ENCODE measurements at places on chromosomes 6 and 20.

- no peak for DNase-seq
These were observed 103.5 kb downstream of the SCP2D1 start for GRCh38 chr20:18916886-18917750.

- DNase-seq: no peak
These were observed 54.4 kb downstream of the HMGN3 start for GRCh38 chr6:79180052-79180451.

GRCh38 chr6:125201961-125202729 lies 48.6 kb downstream of the TPD52L1 start:
- DNase-seq: no peak

DNA sequence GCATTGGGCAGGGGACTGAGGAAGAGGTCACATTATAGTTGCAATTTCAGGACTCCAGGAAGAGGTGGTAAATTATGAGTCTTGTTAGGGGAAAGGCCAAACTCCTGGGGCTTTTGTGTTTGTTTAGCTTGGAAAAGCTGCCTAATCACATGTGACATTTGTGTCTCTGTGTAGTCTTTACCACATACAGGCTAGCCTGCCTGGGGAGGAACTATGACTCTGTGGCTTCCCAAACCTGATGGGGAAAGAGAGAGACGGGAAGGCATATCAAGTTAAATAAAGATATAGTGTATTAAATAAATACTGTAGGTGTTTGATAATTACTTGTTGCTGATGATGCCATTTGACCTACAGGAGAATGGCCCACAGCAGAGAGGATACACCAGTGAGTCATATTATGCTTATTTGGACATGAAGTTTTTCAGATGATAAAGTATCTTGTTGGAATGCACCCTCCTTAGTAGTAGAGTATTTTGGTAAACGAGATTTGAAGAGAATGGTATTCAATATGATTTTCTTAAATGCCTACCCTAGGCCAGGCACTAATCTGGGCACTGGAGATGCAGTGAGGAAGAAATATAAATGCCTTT lies 4.0 kb downstream of the BLTP3A start:
- no peak for DNase-seq

- DNase-seq: peak; percentile 60
These were observed 1.3 kb downstream of the MAPK14 start for GRCh38 chr6:36028877-36029324.

DNA sequence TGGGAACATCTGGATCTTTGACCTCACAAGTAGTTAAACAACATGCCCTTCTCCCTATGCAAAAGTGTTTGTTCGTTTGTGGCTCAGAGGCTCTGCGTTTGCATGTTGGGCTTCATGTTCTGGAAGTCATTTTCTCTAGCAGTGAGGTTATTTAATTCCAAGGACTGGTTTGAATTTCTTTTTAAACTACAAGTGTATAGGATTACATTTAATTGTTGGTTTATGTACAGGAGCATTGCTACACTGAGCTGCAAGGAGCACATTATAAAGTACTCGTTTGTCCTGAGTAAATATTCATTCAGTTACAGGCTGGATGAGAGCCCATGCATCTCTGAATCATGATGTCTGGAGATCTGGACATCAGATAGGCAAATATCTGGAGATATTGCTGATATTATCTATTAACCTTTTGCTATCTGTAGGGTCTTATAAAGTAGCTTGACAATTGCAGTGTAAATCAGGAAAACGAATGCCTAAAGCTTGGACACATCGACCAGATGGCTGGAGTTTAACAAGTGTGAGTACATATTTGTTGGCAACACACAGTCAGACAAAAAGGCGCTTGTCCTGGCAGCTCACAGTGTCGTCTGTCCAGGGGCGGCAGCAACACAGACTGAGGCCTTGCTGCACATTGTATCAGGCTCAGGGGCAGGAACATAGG lies 84.6 kb downstream of the PDE7B start:
- DNase-seq: no peak

DNA sequence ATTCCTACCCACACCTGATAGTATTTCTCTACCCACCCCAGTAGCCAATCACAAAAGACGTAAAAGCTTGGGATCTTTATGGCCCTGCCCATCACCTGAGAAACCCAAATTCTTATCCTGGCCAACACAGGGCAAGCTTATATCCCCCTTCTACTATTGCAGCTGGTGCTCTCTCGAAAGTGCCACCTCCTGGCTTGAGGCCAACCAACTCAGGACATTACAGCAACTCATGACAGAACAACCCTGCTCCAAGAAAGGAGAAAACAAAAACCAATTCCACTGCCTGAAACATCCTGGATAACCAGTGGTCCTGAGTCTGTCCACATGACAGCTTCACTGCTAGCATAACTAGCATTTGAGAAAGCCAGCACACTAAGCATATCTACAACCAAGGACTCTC lies 97.9 kb downstream of the CFAP61 start:
- no peak for DNase-seq

GRCh38 chr6:148932731-148933130 lies 185.9 kb downstream of the UST start:
- DNase-seq: no peak

DNA sequence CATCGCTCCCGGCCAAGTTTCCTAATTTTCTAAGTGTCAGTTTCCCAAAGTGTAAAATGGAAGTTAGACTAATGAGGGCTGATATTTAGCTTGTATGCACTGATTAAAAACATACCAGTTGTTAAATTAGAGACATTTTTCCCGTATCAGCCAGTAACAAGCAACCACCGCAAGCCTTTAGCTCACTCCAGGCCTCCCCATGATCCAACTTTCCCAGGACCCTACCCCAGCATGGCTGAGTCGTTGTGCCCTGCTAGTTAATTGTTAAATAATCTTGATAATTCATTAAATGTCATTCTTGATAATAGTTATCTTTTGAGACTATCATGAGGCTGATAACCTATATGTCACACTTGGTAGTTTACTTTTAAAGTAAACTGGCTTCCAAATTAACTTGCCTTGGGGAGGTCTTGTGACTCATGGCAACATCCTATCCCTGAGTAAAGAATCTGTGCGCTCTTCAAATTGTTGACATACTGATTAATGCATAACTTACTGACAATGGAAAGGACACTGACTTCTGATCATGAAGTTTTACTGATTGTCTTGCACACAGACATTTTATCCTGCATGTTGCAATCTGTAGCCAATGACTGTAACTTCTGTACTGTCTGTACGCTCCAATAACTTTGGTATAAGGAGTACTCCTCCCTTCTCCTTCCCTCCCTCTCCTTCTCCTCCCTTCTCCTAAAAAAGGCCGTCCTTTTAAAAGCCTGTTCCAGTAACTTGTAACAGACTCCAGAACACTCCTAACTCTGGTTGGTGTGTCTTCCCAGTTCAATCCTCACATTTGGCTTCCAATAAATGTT lies 6.3 kb upstream of the GTF3C6 start:
- DNase-seq: no peak

DNA sequence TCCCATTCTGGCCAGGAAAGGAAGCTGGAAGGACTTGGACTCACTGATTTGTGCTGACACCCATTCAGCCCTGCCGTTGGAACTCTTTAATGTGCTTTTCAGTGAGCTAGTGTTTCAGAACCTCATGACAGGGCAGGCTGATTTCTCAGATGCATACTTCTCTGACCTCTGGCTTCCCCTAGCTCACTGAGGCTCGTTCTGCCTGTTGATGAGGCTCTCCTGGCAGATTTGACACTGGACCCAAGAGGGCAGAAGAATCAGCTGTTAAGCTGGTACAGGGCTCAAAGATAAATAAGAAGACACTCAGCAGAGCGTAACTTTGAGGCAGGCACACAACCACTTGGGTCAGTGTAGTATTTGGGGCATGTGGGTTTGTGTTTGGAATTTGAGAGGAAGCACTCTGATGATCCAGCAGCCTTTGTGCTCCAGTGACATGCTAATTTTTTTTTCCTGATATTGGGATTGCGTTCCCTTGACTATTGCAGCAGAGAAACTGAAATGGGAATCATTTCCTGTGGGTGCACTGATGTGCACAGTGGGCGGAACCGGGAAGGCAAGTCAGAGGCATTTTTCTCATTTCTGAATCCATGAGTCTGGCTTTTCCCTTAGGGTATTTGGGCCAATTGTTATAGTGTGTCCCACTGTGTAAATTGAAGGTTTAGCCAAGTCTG lies 80.2 kb downstream of the CARMIL1 start:
- DNase-seq: no peak

Measured in B cell (primary cell).